ENCODE measurements at places on chromosomes 6 and 20. TPM values are rescaled to one million over a fixed set of nuclear protein-coding genes. Genes with fewer than 3 reads are reported as not detected.

Gene MLN
- 2.4 TPM for polyA plus RNA-seq

Gene ANGPT4
- 0.17 TPM for polyA plus RNA-seq

Gene FUT9
- 2.1 TPM for polyA plus RNA-seq

Gene CST2
- polyA plus RNA-seq, result not detected

Gene TREM1
- polyA plus RNA-seq, result not detected

Gene MCCD1
- polyA plus RNA-seq, result 20.1 TPM

Gene LKAAEAR1
- not detected for polyA plus RNA-seq

Gene PRL
- not detected for polyA plus RNA-seq

Gene PRRC2A
- polyA plus RNA-seq, result 238 TPM

Gene SYNDIG1
- polyA plus RNA-seq, result 9.8 TPM

Gene RBPJL
- not detected for polyA plus RNA-seq

Gene KHDRBS2
- polyA plus RNA-seq, result 2.1 TPM

Gene FOXF2
- 0.21 TPM for polyA plus RNA-seq

Gene BPIFB2
- not detected for polyA plus RNA-seq

Gene HLA-DRB1
- polyA plus RNA-seq, result 58.8 TPM

Gene COL9A3
- polyA plus RNA-seq, result 23.2 TPM

Gene CRYBG1
- 22.1 TPM for polyA plus RNA-seq

Gene TNF
- not detected for polyA plus RNA-seq

Gene TTLL9
- polyA plus RNA-seq, result 2.2 TPM

Gene DEFB124
- polyA plus RNA-seq, result 0.19 TPM

Gene SIGLEC1
- polyA plus RNA-seq, result 1.2 TPM

Gene ZNF391
- polyA plus RNA-seq, result 12.2 TPM

Gene SOX18
- 10.5 TPM for polyA plus RNA-seq

Gene GPX5
- not detected for polyA plus RNA-seq

Gene TAF11
- 46.1 TPM for polyA plus RNA-seq

Gene C2
- 3.1 TPM for polyA plus RNA-seq

Gene RAB5IF
- 77.5 TPM for polyA plus RNA-seq

Gene HLA-A
- 167 TPM for polyA plus RNA-seq

Gene CD24
- polyA plus RNA-seq, result 929 TPM

Gene HCRTR2
- polyA plus RNA-seq, result 0.51 TPM

Gene HEY2
- polyA plus RNA-seq, result 8.0 TPM

Gene MPC1
- 91.0 TPM for polyA plus RNA-seq

Gene NKAIN4
- polyA plus RNA-seq, result 39.7 TPM

Gene HLA-DMA
- 19.3 TPM for polyA plus RNA-seq

Gene TSBP1
- not detected for polyA plus RNA-seq

Gene SH3BGRL2
- polyA plus RNA-seq, result 31.3 TPM

Gene SF3B5
- polyA plus RNA-seq, result 155 TPM

Gene PKHD1
- polyA plus RNA-seq, result 14.1 TPM

Gene CAGE1
- 0.20 TPM for polyA plus RNA-seq

All from left renal cortex interstitium (tissue), 4 donors.